Pons (tissue), 1 donor: ENCODE measurements at places on chromosomes 4 and X.
A peak's percentile ranks its signal among the peaks of the same experiment; 100 is the strongest.

GRCh38 chr4:3494462-3494871 is 31.4 kb downstream of the DOK7 start:
- DNase-seq = no peak

DNA sequence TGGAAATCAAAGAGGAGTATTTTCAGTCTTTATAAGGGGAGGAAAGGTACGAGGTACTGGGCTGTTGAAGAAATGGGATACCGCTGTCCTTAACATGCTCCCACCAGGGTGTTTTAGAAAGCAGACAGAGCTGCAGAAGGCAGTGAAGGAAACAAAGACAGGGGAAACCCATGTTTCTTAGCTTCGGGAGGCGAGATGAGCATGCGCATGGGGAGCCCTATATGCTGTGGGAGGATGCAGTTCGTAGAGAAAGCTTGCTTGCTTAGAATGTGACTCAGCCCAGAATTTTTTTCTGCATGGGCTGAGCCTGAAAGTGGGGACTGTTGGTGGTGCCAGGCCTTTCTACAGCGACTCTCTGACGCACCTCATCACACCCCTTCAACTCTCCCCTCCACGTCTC is 28.8 kb upstream of the SCOC start:
- no peak for DNase-seq

GRCh38 chr4:25299476-25300203 is 12.9 kb upstream of the ZCCHC4 start:
- DNase-seq = no peak

DNA sequence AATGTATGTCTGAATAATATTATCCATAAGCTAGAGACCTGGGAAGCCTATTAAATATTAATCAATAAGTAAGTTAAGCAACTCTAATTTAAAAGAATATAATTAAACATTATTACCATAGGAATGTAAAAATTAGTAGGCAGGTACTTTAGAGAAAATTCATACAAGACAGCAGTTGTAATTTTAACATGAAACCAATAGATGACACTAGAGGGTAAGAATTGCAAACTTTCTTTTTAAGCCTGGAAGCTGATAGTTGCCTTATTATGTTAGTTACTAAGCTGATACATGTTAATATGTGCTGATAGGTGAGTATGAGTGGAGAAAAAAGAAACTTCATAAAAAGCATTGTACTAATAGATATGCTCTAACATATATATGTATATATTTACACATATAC is 1157.4 kb downstream of the FAM133A start:
- DNase-seq = peak; percentile 24

DNA sequence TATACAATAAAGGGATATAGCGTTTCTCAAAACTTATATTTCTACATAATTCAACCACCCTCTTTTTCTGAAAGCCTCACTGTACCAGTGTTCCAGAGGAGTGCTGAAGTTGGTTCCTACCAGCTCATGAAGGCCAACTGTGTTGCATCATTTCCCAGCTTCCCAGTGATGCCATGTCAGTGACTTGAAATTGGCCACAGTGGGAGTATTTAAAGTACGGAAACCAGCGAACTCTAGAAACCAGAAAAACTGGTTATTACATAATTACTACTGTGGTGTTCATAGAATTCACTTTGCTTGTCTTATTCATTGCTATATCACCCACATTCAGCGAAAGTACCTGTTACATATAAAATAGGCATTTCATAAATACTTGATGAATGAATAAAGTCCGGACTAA is 135.4 kb downstream of the GC start:
- DNase-seq = no peak

GRCh38 chr4:1200425-1201035 is 28.1 kb upstream of the SPON2 start:
- no peak for DNase-seq

DNA sequence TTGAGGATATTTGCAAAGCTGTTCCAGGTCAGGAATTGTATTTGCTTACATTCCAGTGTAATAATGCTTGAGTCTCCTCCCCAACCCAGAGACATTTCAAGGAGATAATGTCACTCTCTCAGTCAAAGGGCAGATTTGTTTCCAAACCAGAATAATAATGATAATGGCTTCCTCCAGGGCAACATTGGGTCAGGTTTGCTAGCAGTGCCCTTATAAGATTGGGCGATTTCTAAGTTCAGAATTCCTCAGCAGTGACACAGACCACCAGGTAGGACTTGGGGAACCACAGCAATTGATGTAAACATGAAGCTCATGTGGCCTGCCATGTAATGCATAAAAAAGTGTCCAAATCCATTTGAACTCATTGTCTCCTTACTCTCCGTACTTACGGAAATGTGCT is 125.2 kb downstream of the BMP15 start:
- DNase-seq = no peak
